HT1080 (cell line): ENCODE measurements at places on chromosomes 4 and X. TPM values are rescaled to one million over a fixed set of nuclear protein-coding genes. Genes with fewer than 3 reads are reported as not detected.

Gene IL2RG
- total RNA-seq, result not detected in 2 replicates

Gene CRLF2
- total RNA-seq, result 0.42 TPM in 1 of 2 replicates, not detected in the other

Gene CTAG2
- 633 and 765 TPM in 2 replicates for total RNA-seq

Gene ZFP42
- total RNA-seq, result not detected in 2 replicates

Gene NPNT
- not detected in 2 replicates for total RNA-seq

Gene ATP1B4
- not detected in 2 replicates for total RNA-seq

Gene REELD1
- total RNA-seq, result not detected in 2 replicates

DNA sequence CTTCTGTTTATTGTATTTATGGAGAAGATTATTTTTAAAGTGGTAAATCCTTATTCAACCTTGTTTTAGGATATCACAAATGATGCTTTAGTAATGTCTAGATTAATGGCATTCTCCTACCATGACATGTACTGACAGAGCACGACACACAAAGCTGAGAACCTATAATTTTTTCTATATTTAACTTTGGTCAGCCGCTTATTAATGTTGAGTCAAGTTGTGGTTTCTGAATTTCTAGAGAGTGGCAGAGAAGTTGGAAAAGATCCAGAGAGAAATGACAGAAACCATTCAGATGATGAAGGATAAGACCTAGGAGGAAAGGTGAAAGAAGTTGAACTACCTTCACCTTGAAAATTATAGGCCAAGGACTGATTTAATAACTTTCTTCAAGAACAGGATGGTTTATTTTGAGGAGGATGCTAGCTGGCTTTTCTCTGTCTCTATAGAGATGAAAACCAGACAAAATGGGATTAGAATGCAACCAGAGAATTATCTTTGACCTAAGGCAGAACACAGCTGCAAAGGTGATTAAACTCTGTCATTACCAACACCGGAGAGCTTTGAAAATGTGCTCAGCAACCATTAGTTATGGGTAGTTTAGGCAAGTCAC lies 62.6 kb upstream of the TSPAN5 start:
- peak; percentile 89 for DNase-seq

DNA sequence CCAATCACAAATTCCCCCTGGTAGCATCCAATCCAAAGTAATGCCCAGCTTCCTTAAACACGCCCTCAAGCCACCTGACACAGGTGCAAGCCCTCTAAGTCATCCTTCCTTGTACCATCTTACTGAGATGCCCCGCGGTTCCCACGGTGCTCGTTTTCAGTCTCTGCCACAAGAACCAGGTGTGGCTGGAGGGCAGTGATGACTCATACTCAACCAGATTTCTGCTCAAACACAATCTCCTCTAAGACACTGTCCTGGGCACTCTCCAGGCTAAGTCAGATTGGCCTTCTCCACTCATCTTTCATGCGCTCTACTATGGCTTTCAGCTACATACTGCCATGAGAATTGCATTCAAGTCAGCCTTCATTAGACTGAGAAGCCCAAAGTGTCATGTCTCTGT lies 3.5 kb downstream of the SH3KBP1 start:
- peak; percentile 68 for DNase-seq

GRCh38 chrX:31420711-31421151 lies 348.9 kb upstream of the FTHL17 start:
- DNase-seq, result no peak

DNA sequence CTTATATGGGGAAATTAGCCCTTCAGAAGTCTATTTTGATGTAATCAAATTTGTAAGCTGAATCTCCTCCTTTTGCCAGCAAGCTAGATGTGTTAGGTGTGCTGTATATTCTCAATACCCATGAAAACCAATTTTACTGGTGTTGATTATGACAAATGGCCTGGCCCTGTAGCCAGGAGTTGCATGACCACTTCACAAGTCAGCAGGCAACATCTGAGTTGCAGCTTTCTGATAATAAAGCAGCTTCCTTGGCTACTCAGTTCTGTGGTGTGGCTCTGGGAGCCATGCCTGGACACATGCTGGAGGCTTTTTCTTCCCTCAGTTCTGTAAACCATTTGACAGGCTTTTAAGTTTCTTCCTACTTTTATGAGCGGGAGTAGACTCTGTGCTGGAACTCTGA lies 154.1 kb upstream of the CXCL13 start:
- peak; percentile 15 for DNase-seq

GRCh38 chr4:47010912-47011446 lies 17.6 kb upstream of the GABRA4 start:
- DNase-seq, result no peak

DNA sequence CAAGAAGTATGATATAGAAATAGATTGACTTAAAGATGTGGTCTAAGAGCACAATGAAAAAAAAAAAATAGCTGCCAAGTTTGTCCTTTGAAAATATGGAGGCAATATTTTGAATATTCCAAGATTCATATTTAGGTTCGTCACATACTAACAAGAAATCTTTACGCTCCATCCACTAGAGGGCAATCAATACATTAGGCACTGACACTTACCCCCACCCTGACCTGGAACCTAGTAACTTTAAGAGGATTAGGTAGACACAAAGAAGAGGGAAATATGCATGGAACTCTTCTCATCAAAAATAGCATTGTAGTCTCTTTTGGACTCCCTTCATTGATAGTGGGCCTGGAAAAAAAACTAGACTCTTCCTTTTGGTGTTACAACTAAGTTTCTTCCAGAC lies 1108.1 kb downstream of the PCDH19 start:
- no peak for DNase-seq

- no peak for DNase-seq
Measured at GRCh38 chr4:125762537-125762936, 447.8 kb downstream of the FAT4 start.

- DNase-seq, result peak; percentile 34
Measured at GRCh38 chr4:134906404-134907023, 704.9 kb upstream of the PABPC4L start.

GRCh38 chrX:15214588-15214987 lies 55.3 kb downstream of the ASB9 start:
- no peak for DNase-seq

DNA sequence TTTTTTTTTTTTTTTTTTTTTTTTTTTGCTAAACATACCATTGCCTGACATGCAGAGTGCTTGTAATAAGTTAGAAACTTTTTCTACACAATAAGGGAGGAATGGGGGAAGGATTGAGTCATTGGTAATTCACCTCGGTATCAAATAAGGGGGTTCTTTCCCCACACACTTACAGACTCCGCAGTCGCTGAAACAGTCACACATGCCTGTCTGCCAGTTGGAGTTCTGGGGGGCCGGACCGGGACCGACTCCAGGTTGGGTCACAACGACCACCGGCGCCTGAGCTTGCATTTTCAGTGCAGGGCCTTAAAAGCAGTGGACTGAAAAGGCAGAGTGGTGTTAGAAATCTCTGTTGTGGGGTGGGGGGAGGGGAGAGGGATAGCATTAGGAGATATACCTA lies 6.9 kb downstream of the PLAC8 start:
- no peak for DNase-seq

- DNase-seq, result no peak
Measured at GRCh38 chrX:150238632-150239382, 124.3 kb upstream of the MAMLD1 start.

GRCh38 chrX:155959018-155959587 lies 38.4 kb upstream of the IL9R start:
- no peak for DNase-seq

DNA sequence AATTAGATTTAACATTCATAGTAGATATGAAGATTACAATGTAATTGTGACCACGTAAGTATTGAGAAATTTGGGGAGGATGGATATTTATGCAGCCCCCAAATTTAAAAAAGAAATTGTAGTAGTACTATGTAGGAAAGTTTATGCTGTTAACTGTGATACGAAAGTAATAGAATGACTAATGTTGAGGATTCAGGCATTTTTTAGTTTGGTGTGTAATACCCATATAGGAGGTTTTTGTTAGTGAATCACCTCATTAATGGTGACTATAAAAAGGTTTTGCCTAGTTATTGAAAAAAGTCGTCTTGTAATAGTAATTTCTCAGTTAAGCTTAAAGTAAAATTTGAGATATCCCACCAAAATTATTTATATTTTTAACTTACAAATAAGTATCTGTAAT lies 67.2 kb downstream of the SMARCAD1 start:
- no peak for DNase-seq

DNA sequence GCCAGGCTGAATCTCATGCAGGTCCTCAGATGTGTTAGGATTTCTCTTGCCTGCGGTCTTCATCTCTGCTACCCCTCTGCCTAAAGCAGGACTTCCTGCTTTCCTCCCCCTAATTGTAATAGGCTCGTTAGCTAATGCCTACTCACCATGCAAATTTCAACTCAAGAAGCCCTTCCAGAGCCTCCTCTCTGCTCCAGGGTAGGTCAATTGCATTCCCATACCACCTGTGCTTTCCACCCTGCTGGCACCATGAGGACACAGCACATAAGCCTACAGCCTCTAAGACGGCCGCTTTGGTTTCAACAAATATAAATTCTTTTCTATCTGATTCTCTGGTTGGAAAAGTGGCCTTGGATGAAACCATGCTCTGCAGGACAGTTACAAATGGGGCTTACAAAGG lies 93.9 kb downstream of the QDPR start:
- no peak for DNase-seq

- DNase-seq, result peak; percentile 4
Measured at GRCh38 chrX:45233531-45233930, 32.9 kb upstream of the DIPK2B start.

DNA sequence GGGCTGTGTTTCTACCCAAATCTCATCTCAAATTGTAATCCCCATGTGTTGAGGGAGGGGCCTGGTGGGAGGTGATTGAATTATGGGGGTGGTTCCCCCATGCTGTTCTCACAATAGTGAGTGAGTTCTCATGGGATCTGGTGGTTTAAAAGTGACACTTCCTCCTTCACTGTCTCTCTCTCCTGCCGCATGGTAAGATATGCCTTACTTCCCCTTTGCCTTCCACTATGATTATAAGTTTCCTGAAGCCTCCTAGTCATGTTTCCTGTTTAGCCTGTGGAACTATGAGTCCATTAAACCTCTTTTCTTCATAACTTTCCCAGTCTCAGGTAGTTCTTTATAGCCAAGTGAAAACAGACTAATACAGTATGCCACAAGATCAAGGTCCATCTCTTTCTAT lies 70.0 kb upstream of the MSX1 start:
- DNase-seq, result no peak

GRCh38 chrX:107566604-107567262 lies 61.6 kb upstream of the PRPS1 start:
- DNase-seq, result no peak
